ENCODE measurements at places on chromosomes 16 and 17.

GRCh38 chr17:80645706-80646325, 101.2 kb downstream of the RPTOR start:
- no peak for DNase-seq

GRCh38 chr16:4513086-4513860, 25.3 kb downstream of the CDIP1 start:
- DNase-seq: no peak

DNA sequence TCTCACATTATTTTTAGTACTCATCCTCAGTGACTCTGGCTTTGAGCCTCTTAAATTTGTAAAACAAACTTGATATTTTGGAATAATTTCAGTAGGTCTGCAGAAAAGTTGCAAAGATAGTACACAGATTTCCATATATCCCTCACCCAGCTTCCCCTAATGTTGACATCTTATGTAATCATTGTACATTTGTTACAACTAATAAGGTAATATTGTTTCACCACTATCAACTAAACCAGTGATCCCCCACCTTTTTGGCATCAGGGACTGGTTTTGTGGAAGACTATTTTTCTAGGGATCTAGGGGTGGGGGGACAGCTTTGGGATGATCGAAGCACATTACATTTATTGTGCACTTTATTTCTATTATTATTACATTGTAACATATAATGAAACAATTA, 391.2 kb downstream of the CA10 start:
- DNase-seq: no peak

DNA sequence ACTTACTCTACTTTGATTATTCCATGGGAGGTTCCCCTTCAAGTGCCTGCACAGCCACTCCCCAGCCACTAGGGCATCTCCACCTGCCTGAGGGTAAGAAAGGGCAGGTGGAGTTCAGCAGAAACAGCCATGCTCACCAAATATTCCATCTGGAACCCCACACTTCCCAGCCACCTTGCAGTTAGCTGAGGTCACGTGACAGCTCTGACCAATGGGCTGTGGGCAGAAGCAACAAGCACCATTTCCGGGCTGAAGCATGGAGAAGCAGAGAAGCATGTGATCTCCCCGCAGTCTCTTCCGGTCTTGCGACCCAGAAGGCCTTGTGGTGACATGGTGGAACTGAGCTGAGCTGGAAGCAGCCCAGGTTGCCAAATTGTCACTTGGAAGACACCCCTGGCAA, 108.6 kb downstream of the CCT6B start:
- peak; percentile 28 for DNase-seq

DNA sequence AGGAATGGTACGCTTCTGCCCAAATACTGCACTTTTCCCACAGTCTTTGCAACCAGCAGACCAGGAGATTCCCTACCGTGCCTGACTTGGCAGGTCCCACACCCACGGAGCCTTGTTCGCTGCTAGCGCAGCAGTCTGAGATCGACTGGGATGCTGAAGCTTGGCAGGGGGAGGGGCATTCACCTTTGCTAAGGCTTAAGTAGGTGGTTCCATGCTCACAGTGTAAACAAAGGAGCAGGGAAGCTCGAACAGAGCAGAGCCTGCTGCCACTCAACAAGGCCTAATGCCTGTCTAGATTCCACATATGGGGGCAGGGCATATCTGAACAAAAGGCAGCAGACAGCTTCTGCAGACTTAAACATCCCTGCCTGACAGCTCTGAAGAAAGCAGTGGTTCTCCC, 107.2 kb upstream of the TMEM97 start:
- DNase-seq: no peak

DNA sequence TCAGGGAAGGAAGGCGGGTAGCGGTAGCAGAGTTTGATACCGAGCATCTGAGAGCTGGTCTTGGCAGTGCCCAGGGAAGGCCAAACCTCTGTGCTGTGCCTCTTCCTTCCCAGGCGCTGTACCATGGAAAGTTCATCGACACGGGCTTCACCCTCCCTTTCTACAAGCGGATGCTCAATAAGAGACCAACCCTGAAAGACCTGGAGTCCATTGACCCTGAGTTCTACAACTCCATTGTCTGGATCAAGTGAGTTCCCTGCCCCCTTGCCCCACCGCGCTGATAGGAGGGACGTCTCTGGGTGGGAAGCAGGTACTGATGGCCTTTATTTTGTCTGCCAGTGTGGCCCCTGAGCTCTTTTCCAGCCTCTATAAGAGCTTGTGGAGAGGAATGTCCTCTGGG, 15.4 kb upstream of the CLEC18A start:
- DNase-seq: no peak

DNA sequence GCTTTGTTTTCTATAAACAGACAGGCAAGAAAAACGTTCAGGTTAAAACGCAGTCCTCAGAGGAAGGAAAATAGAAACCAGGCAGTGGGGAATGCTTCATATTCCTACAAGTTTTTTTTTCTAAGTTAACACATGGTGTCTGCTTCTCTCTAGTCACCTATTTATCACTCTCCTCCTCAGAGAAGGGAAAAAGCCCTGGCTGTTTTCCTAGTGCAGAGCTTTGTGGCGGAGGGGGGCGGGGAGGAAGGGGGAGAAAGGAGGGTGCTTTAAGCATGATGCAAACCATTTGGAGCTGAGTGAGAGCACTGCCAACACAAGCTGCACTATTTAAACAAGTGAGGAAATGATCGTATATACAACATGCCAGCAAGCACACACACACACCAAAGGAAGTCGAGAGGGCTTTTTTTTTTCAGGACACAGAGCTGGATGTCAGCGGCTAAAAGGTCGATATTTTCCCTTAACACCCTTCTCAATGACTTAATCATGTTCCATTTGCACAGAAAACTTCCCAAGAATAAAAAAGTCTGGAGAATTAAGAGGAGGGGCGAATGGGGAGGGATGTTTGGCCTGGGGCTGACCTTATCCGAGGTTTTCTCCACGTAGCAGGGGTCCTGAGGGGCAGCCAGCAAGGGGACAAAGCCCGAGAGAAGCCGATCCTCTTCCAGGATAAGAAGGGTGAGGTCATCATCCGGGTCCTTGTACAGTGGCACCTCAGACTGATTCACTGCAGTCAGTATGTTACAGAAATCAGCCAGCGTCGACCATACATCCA, 117.4 kb downstream of the HIC1 start:
- DNase-seq: no peak

DNA sequence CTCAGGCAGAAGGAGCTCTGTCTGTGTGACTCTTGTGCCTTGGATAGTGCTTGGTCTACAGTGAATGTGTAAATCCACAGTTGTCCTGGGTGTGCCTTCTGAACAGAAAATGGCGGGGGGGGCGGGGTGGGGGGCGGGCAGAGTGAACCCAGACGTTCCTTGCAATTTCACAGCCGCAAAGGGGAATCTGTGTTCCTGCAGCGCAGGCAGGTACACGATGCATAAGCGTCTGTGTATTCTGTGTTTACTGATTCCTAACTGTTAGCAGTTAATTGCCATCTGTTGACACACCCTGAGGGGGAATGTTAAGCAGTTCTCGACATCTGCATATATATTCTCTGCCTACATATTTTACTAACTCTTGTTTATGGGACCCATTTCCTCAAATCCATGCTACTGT, 123.5 kb upstream of the ZFHX3 start:
- DNase-seq: no peak

DNA sequence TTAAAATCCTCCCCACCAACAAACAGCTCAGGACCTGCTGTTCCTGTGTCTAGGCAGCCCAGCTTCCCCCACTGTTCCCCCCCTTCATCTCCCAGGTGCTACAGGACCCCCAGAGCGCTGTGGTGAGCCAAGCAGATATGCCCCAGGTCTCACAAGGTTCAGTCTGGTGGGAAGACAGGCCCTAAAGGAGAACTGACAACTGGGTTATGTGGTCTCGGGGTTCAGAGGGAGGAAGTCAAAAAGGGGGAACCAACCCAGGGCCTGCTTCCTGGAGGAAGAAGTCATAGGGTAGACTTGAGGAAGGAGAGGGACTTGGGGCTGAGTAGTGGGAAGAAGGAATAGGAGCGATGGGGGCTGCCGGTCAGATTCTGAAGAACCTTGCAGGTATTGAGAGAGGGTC, 2.6 kb downstream of the RIPOR1 start:
- DNase-seq: no peak

- no peak for DNase-seq
Measured at GRCh38 chr16:85479972-85480726, 133.0 kb upstream of the GSE1 start.

- DNase-seq: no peak
Measured at GRCh38 chr17:36212966-36213365, 2.1 kb downstream of the CCL4L2 start.

DNA sequence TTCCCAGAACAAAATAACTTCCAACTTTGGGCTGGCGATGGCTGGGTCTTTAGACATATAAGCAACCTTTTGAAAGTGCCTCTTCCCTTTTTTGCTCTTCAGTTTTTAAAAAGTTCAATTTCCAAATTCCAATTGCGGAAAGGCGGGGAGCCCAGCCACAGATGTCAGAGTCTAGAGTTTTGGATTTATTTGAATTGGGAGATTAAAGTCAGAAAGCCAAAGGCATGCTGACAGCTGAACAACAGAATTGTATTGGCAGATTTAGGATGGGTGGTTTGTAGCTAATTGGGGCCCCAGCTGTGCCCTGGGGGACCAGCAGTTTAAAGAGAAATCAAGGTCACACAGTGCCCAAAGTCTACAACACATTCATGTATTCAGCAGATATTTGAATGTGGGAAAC, 10.5 kb downstream of the YPEL2 start:
- DNase-seq: no peak

DNA sequence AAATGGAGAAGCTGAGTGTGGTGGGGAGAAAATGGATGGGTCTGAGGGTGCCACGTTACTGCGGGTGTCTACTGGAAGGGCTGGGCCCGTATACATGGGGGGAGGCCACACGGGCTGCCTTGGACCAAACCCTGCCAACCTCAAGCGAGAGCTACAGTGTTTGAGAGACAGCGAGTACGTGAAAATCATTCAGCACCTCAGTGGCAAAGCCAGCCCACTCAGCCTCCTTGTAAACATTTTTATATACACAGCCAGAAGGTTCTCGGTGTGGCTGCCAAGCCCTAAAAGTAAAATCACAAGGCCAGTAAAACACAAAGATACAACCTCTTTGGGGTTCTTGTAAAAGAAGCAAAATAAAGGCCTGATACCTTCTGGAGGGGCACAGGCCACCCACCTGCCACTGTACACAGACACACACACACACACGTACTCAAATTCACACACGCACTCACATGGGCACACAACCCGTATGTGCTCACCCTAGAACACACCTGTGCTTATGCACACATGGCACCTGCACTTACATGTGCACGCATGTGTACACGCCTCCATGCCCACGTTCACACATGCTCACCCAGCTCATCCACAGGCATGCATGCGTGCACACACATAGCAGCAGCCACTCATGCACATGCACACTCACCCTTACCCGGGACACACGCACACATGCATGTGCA, 102.8 kb downstream of the GSG1L start:
- no peak for DNase-seq

DNA sequence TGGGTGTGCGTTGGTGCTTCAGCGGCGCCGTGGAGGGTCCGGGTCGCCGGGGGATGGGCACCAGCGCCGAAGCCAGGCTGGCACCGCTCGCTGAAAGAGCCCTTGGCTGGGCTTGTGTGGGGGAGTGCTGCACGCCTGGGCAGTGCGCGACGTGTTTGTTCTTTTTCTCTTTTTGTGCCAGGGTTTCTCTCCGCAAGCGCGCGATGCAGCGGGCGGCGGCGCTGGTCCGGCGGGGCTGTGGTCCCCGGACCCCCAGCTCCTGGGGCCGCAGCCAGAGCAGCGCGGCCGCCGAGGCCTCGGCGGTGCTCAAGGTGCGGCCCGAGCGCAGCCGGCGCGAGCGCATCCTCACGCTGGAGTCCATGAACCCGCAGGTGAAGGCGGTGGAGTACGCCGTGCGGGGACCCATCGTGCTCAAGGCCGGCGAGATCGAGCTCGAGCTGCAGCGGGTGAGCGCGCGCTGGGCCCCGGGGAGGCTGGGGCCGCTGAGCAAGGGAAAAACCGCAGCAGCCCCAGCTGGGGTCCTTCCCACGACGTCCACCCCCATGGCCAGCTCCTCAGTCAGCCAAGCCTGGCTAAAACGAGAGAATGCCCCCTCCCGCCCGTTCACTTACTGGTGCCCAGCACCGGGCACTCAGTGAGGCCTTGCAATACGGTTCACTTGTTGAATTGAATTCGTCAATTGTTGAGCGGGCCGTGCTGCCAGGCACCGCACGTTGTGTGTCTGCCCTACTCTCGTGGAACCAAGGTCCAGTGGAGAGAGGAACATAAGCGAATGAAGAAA, 541 bp downstream of the GPT2 start:
- DNase-seq: no peak

DNA sequence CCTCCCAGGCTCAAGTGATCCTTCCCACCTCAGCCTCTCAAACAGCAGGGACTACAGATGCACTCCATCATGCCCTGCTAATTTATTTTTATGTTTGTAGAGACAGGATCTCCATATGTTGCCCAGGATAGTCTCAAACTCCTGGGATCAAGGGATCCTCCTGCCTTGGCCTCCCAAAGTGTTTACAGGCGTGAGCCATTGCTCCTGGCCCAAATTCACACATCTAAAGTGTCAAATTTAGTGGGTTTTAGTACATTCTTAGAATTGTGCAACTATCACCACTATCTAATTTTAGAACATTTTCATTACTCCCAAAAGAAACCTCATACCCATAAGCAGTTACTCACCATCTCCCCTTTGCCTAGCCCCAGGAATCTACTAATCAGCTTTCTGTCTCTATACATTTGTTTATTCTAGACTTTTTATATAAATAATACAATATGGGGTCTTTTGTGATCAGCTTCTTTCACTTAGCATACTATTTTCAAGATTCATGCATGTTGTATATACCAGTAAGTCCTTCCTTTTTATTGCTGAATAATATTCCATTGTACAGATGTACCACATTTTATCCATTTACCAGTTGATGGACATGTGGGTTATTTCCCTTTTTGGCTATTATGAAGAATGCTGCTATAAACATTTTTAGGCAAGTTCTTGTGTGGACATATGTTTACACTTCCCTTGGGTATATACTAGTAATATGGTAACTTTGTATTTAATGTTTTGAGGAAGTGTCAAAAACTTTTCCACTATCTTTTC, 25.1 kb upstream of the ITGA2B start:
- DNase-seq: no peak

DNA sequence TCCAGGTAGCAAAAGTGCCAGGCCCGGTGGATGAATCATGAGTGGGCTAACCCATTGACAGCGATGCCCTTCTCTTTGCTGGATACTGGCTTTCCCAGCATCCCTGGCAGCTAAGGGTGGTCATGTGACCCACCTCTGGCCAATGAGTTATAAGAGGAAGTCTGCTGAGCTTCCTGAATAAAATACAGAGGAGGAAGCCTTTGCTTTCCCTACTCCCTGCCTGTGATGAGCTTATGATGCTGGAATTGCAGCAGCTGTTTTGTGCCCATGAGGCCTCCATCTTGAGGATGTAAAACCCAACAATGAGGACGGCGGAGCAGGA, 15.0 kb upstream of the ATP2A3 start:
- no peak for DNase-seq

- no peak for DNase-seq
Measured at GRCh38 chr17:72602517-72603419, 481.9 kb downstream of the SOX9 start.

- DNase-seq: no peak
Measured at GRCh38 chr16:13014476-13014875, 113.1 kb downstream of the SHISA9 start.

- DNase-seq: peak; percentile 17
Measured at GRCh38 chr16:87464691-87465300, 28.0 kb downstream of the ZCCHC14 start.

Measured in Jurkat, Clone E6-1 (cell line).